Pulmonary artery endothelial cell (primary cell): ENCODE measurements at places on chromosomes 12 and 14.

GRCh38 chr14:61551384-61551783 is 143.9 kb upstream of the HIF1A start:
- no peak for DNase-seq

DNA sequence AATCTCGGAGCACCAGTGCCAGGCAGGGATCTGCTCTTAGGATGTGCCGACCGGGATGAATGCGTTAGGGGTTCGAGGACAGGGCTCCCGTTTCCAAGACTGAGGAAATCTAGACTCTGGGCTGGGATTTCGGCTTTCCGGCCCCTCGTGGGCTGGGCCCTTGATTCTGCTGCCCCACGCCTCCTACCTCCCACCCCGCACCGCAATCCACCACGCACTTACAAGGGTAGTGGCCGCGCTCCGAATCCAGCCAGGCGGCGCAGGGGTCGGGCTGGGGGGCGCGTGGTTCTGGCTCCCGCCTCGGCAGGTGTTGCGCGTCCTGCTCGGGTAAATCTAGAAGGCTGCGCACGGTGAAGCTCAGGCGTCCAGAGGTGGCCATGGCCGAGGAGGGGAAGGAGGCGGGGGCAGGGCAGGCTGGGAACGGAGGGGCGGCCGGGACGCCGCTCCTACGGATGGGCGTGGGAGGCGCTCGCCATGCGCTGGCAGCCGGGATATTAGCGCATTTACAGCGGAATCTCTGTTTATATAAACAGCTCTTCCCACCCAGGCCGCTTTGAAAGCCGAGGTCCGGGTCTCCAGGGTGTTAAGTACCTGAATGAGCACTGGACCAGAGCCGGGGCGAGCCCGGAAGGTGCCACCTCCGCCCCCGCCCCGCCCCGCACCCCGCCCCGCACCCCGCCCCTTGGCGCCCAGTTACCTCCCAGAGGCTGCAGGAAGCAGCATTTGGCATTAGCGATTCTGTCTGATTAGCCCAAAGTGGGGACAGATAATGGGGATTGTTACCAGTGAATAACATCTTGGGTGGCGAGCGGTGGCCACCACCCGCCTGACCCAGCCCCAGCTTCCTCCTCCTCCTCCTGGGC is at the start of gene NKX2-8:
NKX2-8 (minus strand) TSS at position 604 of the 863 bp plus-strand sequence; CDS start at position 379, 225 bp downstream.
- no peak for DNase-seq

GRCh38 chr14:58770491-58770982 is 132.8 kb downstream of the DACT1 start:
- DNase-seq = no peak

DNA sequence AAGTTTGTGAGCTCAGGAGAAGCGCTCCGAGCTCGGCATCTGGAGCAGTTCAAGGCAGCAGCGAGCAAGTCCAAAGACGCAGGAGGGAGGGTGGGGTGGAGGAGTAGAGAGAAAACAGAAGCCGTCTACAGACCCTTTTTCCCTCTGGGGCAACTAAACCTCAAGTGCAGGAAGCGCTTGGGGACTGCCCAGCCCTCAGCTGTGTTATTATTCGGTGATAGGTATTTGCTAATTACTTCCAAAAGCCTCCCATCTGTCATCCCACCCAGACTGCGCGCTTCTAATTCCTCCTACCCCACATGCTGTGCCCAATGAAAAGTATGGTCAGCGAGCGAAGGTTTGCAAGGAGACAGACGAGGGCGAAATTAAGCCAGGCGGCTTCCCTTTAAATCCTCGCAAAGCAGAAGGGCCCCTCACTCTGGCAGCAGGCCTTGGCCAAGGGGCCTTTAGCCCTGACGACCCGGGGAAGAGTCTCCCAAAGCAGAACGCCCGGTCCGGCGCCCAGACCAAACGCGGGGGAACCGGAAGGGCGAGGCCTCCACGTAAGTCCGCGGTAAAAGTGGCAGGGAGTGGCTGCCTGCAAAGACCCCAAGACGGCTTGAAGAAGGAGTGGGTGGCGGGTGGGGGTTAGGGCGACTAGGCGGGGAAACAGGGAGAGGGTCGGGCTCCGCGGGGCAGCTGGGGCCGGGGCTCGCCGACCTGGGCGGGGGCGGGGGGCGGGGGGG is 507 bp upstream of the CD9 start:
- no peak for DNase-seq

GRCh38 chr12:28415755-28416154 is 225.5 kb downstream of the CCDC91 start:
- DNase-seq = no peak

- DNase-seq = no peak
Observed at GRCh38 chr14:42884100-42884499, 1277.4 kb downstream of the LRFN5 start.

DNA sequence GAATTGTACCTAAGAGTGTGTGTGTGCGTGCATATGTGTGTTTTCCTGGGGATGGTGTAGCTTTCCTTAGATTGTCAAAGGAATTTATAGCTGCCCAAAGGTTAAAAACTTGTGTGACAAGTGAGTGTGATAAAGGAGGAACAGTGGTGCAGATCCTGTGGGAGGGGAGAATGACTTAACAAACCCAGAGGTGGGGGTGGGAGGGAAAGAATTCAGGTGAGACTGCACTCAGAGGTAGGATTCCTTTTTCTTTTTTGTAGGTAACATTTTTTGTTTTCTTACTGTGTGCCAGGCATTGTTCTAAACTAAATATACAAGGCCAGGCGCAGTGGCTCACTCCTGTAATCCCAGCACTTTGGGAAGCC is 45.3 kb upstream of the SINHCAF start:
- DNase-seq = no peak

- peak; percentile 24 for DNase-seq
Observed at GRCh38 chr12:101939856-101940265, 62.5 kb downstream of the DRAM1 start.

GRCh38 chr12:14828892-14829291 is 14.4 kb downstream of the ART4 start:
- DNase-seq = no peak

- DNase-seq = no peak
Observed at GRCh38 chr12:94204499-94205247, 56.3 kb downstream of the PLXNC1 start.

DNA sequence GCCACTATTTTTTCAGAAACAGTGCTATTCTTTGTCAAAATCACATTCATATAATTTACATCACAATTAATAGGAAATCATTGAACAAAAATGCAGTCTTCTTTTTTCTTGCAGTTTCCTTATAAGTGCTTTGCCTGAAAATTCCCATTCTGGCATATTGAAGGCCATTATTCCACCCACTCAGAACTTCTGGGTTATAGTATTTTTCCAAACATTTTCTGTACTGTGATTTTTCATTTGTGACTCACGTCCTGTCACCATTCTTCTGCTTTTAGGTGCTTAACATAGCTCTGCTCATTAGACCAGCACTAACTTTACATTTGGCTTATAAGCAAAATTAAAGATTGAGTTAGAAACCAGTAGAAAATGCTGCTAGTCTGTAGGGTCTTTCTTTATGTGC is 241.0 kb upstream of the NPAS3 start:
- DNase-seq = no peak

DNA sequence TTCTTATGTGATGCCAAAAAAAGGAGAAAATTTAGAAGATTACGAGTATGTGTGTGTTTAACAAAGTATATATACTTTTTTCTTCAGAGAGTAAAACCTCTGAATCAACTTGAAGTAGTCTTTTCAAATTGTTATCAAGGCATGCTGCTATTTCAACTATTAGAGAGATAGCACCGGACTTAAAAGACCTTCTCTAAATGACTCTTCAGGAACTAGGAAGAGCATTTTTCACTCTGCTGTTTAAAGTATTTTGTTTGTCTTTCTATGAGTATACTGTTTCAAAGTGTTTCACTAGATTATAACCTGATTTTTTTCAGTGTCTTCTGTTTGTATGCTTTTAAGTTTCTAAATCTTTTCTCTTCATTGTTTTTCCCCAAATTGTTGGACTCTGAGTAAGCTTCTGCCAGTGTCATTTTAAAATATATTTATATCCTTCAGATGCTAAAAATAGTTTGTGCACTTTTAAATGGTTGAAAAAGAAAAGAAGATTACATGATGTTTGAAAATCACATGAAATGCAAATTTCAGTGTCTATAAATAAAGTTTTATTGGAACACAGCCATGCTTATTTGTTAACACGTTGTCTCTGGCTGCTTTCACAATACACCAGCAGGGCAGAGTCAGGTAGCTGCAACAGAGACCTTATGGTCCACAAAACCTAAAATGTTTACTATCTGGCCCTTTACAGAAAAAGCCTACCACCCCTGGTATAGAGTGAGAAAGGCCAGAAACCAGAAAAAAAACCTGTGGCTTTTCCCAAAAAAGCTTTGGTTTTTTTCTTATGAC is 21.3 kb downstream of the CRADD start:
- no peak for DNase-seq

DNA sequence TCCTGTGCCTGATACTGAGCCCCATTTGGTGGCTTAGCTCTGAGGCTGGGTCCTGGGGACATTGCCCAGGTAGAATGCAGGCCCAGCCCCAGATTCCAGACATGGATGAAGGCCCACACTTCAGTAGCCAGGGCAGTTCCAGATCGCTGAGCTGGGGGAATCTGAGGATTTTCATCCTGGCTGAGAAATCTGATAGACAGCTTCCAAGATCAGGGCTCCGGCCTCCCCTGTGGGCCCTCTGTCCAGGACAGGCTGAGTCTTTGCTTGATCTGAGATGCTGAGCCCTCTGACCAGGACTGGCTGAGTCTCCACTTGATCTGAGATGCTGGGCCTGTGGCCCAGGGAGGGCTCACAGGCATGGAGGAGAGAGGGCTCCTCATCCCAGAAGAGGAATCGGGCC is 3.3 kb upstream of the RASAL1 start:
- no peak for DNase-seq

DNA sequence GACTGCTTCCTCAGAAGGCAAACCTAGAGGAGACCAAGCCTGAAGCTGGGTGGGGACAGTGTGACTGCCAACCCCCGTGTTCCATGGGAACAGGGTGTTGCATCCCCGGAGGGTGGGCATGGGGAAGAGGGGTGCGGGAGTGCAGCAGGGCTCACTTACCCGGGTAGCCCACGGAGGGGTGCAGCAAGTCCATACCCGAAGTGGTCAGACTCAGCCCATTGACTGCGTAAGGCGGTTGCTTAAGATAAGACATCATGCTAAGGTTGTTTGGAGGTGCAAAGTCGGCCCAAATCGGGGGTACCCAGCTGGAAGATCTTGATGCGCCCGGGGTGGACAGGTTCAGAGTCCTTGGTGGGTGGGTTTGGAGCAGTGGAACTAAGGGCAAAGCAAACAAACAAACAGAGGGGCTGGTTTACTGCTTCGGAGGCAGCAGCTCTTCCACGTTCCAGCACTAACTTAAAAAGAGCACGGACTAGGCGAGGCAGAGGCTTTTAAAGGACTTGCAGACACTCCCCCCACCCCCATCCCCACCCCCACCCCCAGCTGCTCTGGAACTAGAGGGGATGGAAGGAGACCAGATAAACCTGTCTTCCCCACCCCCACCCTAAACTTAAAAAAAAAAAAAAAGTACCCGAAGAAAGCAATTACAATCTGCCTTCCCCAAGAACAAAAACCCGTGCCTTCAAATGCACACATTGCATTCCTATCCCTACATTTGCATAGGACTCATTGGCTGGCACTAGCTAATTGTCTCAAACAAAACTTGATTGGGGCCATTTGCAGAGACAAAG is 4.9 kb downstream of the OTX2 start:
- DNase-seq = no peak

- DNase-seq = no peak
Observed at GRCh38 chr12:52244615-52244994, 11.6 kb downstream of the KRT7 start.

GRCh38 chr14:31510222-31510621 is 22.4 kb upstream of the GPR33 start:
- no peak for DNase-seq

DNA sequence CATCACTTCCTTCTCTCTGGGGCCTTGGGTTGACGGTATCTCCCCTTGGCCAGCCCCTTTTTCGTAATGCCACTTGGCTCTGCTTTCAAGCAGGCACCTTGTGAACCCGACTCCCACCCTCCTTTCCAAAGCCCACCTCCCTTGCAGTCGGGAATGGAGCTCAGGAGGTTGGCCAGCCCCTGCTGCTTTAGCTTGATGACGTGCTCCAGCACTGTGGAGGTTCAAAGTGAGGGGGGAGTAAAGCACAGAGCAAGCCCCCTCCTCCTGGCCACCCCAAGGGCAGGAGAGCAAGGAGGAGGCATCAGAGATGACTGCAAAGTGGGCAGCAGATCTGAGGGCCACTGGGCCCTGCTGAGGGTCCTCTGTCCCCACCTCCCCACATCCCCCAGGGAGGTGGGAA is 103.4 kb downstream of the ZFP36L1 start:
- DNase-seq = no peak

- no peak for DNase-seq
Observed at GRCh38 chr12:45282411-45282810, 66.5 kb downstream of the ANO6 start.

DNA sequence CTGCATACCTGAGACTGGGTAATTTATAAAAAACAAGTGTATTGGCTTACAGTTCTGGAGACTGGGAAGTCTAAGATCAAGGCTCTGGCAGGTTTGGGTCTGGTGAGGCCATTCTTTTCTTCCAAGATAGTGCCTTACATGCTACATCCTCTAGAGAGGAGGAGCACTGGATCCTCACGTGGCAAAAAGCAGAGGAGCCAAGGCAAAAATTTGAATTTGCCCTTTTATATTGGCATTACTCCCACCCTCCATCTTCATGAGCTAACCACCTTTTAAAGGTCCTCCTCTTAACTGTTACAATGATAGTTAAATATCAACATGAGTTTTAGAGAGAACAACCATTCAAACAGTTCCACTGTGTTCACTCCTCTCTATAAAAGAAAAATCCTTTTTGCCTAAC is 286.3 kb upstream of the SEL1L start:
- DNase-seq = no peak

DNA sequence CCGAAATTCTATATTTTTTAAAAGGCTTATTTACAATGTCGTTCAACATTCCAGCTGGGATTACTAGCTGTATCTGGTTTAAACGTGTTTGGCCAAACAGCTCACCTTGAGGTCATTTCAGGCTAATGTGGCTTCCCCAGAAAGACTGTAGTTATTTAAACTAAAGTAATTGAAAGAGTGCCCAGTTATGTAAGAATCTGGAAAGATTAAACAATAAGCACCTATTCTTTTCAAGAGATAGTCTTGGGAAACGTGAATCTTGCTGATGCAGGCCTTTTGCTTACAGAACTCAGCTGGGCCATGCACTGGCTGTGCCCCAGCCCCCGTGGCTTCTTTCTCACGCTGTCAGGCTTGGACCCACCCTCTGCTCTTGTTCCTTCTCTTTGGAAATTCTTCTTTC is 24.4 kb downstream of the GLRX5 start:
- no peak for DNase-seq

- DNase-seq = no peak
Observed at GRCh38 chr12:57192920-57193319, 23.7 kb upstream of the NXPH4 start.

DNA sequence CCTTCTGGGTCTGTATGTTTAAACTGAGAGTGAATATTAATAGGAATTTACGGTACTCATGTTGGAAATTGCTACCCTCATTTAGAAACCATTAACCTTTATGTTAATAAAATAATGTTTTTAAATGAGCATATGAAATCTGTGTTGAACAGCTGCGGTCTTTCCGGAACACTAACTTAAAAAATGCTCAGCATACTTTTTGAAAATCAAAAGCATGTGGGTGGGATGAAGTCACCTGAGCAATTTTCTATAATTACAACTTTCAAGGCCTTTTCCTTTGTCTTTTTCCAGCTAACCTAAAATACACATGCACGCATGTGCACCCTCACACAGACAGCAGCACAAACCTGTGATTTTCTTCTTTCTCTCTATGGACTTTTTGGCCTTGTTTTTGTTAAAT is 39.8 kb downstream of the BORCS5 start:
- no peak for DNase-seq
